ENCODE measurements at places on chromosomes 1 and 21. TPM values are rescaled to one million over a fixed set of nuclear protein-coding genes. Genes with fewer than 3 reads are reported as not detected.

DNA sequence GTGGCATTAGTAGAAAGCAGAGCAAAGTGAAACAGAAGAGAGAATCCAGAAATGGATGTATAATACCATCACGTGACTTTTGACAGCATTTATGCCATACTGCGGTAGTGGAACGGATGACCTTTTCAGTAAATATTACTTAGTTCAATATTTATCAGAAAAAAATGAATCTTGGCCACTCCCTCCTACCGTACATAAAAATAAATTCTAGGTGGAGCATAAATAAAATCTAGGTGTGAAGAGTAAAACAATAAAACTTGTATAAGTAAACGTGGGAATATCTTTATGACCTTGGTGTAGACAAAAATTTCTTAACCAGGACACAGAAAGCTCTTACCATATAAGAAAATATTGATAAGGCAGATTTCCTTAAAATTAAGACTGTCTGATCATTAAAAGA, 182.6 kb downstream of the VPS13D start:
- no peak overlapping the region for H3K4me3 ChIP-seq
- H3K36me3 ChIP-seq: peaks cover 23% of the 10 kb centered on the region
- H3K27ac ChIP-seq: no peak overlapping the region
- no peaks in the 10 kb centered on the region for H3K27me3 ChIP-seq

- no peak overlapping the region for H3K4me3 ChIP-seq
- DNase-seq: no peak
Measured at GRCh38 chr1:208880433-208881100, 636.4 kb upstream of the PLXNA2 start.

DNA sequence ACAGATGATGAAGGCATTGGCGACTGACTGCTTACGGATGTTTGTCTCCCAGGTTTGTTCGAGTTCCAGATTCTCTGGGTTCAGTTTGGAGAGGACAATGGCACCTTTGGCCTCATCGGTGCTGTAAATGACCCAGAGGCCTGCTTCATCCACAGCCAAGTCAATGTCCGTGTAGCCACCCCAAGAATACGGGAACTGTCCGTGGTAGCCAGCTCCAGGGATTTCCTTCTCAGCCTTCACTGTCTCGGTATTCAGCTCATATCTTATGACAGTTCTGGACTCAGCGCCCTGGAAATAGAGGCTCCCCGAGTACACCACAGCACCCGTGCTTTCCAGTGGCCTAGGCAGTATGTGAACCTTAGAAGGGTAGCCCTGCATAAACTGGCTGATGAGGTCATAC, 14.1 kb downstream of the MYOCOS start:
- no peaks in the 10 kb centered on the region for H3K4me1 ChIP-seq
- no peaks in the 10 kb centered on the region for H3K36me3 ChIP-seq
- no peak overlapping the region for H3K4me3 ChIP-seq
- H3K27ac ChIP-seq: no peak overlapping the region
- no peak for DNase-seq

The SPATA17 gene
- 3.0 TPM for total RNA-seq

The MAP3K6 gene
- total RNA-seq: 12.4 TPM

The PCAT6 gene
- 0.22 TPM for total RNA-seq

The TMEM82 gene
- total RNA-seq: not detected
